GF-D8 (cell line): ENCODE measurements at places on chromosomes 12 and 14.

- DNase-seq = no peak
Observed at GRCh38 chr12:80317307-80317706, 126.7 kb upstream of the PTPRQ start.

- DNase-seq = no peak
Observed at GRCh38 chr12:42360747-42361403, 34.9 kb downstream of the PPHLN1 start.

- DNase-seq = no peak
Observed at GRCh38 chr14:89941830-89942377, 12.6 kb downstream of the EFCAB11 start.

GRCh38 chr14:48582938-48583337, 907.5 kb upstream of the MDGA2 start:
- no peak for DNase-seq

GRCh38 chr14:86712176-86712575, 1182.2 kb downstream of the FLRT2 start:
- no peak for DNase-seq
